ENCODE measurements at places on chromosomes 5 and 9. TPM values are rescaled to one million over a fixed set of nuclear protein-coding genes. Genes with fewer than 3 reads are reported as not detected.

Gene DBH
- not detected for total RNA-seq

DNA sequence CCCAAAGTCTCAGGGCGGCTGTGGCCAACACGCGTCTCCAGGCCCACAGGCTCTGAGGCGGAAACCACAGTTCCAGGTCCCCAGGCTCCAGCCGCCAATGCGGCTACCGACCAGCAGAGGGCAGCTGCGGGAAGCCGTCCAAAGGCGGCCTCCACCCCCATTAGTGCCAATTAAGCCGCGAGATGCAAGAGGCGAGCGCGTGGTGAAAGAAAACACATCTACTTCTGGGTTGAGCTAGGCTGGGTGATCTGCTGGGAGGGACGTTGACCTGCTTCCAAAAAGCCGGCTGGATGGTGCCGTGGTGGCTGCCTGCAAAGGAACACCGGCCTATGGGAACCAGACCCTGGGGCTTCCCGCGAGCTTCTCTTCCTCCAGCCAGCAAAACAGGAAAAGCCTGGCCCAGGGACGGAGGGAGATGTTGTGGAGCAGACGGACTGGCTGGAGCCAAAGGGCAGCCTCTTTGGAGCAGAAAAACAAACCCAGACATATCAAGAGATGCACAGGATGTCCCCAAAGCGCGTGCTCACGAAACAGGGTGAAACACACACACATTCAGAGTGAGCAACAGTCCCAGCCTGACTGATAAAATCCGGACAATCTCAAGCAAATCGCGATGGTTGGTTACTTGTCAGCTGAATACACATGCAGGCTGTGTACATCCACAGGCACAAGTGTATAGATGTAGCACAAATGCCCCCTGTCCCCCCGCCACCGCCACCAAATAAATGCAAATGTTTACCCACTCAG is 187.1 kb upstream of the BRINP1 start:
- peak; percentile 37 for DNase-seq

Gene DOCK2
- total RNA-seq = 1.4 TPM

Gene DAB2
- total RNA-seq = 17.6 TPM

DNA sequence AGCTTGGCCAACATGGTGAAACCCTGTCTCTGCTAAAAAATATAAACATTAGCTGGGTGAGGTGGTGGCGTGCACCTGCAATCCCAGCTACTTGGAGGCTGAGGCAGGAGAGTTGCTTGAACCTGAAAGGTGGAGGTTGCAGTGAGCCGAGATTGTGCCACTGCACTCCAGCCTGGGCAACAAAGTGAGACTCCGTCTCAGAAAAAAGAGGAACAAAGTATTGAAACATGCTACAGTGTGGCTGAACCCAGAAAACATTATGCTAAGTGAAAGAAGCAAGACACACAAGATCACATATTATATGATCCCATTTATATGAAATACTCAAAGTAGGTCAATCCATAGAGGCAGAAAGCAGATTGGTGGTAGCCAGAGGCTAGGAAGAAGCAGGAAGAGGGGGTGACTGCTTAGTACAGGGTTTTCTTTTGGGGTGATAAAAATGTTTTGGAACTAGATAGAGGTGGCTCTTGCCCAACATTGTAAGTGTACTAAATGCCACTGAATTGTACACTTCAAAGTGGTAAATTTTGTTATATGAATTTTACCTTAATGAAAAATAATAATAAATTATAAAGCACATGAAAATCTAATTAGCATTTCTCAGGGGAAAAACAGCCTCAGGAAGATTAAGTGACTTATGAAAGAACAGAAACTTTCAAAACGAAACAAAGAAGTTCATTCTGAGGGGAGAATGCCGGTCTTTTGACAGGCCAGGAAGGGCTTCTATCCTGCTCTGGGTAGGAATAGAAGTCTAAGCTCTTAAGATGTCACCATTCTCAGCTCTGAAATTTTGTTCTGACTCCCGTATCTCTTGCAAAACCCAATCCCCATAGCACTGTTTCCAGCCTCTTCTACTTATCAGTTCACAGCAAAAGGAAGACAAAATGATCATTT is 161.1 kb upstream of the TBCA start:
- DNase-seq = no peak

Gene SLIT3
- 5.5 TPM for total RNA-seq

GRCh38 chr5:61734001-61734400 is 401.9 kb downstream of the ZSWIM6 start:
- DNase-seq = no peak

Gene TIGD6
- 7.4 TPM for total RNA-seq

DNA sequence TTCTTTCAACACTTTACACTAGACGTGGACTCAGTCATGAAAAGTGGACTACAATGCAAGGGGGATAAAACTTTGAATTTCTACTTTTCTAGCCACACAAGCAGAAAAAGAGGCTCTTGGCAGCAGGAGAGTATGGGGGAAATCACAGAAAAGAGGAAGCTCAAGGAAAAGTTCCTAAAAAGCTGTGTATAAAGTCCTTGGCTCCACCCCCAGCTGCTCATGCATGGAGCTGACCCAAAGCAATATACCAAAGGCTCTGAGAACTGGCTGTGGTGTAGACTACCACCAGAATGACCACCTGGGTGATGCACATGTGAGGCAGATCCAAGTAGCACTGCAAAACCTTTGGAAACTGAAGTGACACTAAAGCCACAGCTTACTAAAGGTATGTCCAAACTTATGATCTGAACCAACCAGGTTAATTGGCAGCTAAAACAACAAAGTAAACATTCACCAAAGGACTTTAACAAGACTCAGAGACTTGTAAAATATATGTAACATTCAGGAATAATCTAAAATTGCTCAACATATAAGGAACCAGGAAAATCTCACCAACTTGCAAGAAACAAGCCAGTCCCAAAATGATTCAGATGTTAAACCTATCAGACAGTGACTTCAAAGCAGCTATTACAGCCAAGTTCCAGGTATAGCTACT is 55.5 kb upstream of the RASGRF2 start:
- DNase-seq = no peak

- DNase-seq = no peak
Measured at GRCh38 chr9:96667363-96667728, 12.2 kb upstream of the PRXL2C start.

DNA sequence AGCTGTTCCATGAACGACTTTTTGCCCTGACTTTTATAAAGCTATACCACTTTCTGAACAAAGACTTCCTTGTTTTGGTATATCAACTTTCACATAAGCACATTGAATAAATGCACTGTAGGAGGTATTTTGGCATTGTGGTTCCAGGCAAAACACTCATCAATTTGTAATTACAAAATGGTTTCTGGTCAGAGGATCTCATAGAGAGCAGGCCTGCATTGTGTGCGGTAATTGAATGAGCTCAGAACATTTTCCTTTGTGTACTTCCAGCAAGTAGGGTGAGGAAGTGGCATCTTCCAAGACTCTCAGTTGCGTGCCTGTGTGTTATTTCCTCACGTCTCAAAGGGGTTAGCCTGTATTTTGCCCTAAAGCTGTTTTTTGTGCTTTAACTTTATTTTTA is 89.2 kb downstream of the PDE6A start:
- peak; percentile 96 for DNase-seq

Gene EIF4E1B
- total RNA-seq = not detected

DNA sequence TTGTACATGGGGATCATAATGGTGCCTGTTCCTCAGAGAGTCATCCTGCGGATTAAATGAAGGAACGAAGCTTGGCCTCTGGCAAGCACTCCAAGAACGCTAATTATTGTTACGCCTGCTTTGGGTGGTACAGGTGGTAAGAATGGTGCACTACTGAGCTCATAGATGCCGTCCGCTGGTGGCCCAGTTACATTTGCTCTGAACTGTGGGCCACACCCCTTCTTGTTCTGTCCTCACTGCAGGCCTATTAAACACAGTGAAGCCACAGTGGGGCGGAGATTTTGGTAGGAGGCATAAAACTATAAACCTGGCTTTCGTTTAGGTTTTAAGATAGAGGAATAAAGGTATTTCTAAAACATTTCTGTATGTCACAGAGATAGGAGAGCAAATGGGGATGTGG is 40.6 kb upstream of the FER start:
- no peak for DNase-seq

DNA sequence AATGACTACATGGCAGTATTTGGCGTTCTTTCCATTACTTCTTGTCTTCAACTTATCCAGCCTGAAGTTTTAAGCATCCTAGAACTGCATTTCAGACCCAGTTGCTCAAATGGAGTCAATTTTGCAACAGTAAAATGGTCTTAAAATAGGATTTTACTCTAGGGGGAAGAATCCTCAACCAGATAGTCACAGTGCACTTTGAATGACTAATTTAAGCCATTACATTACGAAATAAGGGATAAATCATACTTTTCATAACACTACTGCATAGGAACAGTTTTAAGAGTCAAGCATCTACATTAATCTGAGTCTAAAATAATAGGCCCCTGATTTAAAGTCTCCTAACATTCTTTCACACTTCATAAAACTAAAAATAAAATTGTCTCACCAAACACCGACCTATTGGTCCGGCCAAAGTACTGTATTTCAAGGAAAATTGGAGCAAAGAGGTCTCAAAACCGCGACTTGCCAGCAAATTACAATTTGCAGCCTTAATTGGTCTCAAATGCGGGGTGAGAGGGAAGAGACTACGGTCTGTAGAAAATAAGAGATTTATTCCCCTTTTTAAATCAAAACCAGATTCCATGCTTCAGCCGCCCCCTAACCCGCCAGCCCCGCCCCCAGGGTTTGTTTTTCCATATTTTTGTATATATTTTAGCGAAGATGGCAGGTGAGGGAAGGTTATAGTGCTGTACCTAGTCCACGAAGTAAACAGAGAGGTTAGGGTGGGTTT is 1.2 kb upstream of the SMARCA2 start:
- no peak for DNase-seq

DNA sequence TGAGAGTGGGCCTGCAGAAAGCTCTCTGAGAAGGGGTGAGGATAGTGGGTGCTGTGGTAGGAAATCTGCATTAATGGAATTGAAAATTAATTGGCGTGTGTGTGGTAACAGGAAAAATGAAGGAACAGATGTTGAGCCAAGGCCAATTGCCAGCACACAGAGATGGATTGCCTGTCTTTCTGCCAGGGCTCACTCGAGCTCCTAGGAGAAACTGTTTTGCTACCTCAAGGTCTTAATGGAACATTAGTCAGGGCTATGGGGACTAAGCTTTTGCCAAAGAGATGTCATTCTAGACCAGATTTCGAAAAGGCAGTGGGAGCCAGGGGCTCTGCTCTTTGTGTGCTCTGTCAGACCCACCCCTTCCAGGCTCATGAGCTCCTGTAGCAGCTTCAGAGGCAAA is 124.0 kb upstream of the EFNA5 start:
- DNase-seq = no peak

DNA sequence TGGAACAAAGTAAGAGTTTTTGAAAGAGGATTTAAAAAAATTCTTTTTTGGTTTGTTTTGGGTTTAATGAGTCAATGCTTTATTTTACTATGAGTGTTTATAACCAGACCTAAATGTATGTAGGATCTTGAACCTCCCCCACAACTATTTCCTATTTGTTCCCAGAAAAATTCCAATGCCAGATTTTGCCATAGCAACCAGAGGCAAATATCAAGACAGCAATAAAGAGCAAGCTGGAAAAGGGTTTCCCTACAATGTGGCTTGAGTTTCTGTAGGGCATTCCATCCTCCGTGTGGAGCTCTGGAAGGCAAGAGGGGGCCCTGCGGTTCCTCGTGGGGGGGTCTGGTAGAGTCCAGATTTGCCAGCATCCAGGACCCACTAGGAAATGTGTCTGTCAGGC is 27.8 kb upstream of the GDNF start:
- DNase-seq = no peak

Gene TMEM174
- not detected for total RNA-seq

GRCh38 chr5:120449501-120449900 is 14.6 kb upstream of the PRR16 start:
- no peak for DNase-seq

GRCh38 chr5:1137567-1138444 is 25.9 kb upstream of the SLC12A7 start:
- DNase-seq = no peak

- DNase-seq = no peak
Measured at GRCh38 chr9:15778861-15779260, 226.0 kb downstream of the CCDC171 start.

DNA sequence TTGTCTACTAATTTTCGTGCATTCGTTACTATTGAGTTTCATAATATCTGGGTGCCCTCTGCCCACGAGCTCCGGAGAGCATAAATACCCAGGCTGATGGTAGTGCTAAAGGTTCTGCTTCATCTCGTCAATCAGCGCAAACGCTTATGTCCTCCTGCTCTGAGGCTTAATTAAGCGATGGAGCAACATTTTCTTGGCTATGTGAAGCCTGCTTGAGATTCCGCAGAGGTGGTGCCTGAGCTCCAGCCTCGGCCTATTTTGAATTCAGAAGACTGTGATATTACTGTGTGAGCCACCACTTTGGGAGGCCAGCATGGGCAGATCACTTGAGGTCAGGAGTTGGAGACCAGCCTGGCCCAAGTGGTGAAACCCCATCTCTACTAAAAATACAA is 44.8 kb downstream of the ANXA2R start:
- DNase-seq = no peak

DNA sequence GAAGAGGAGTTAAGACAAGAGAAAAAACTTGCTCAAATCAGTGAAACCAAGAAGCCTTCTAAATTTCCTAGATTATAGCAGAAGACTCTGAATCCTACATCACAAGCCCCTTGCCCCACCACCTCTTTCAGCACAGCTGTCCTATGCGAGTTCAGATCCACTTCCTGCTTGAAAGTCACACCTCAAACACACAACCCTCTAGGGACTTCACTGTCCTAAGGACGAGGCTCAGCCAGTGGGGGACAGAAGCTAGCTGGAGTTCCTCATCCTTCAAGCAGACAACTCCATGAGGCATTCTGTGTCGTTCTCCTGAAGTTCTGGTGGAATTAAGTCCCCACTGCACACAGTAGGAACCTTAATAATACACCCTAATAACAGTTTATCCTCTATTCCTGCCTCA is 44.3 kb downstream of the NRG2 start:
- DNase-seq = no peak

DNA sequence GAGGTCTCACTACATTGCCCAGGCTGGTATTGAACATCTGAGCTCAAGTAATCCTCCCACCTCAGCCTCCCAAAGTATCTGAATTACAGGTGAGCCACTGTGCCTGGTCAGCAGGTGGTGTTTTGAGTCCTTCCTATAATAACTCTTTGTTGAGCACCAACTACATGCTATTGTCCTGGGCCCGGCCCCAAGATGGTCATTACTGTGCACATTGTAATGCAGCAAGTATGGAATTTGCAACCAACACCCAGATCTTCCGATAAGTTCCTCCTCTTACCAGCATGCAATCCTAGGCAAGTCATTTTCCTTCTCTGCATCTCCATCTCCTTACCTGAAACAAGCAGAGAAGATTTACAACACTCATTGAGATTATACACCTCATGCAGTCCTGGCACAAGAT is 510.3 kb upstream of the KLF4 start:
- DNase-seq = no peak

GRCh38 chr9:125343518-125344275 is 82.1 kb downstream of the GAPVD1 start:
- peak; percentile 7 for DNase-seq

Gene TUSC1
- total RNA-seq = 10.2 TPM

- no peak for DNase-seq
Measured at GRCh38 chr5:123665822-123666371, 153.9 kb downstream of the CSNK1G3 start.

Gene TMEM215
- total RNA-seq = not detected

Gene OTP
- not detected for total RNA-seq
